Tibial nerve (tissue), 4 donors: ENCODE measurements at places on chromosomes 11 and 22. TPM values are rescaled to one million over a fixed set of nuclear protein-coding genes. Genes with fewer than 3 reads are reported as not detected.

Gene CHKA
- total RNA-seq = 83.9 TPM

Gene SAA2
- total RNA-seq = not detected

Gene TUT1
- 12.6 TPM for total RNA-seq

Gene TEX54
- total RNA-seq = not detected

Gene TAF1D
- total RNA-seq = 116 TPM

Gene NNMT
- total RNA-seq = 866 TPM

DNA sequence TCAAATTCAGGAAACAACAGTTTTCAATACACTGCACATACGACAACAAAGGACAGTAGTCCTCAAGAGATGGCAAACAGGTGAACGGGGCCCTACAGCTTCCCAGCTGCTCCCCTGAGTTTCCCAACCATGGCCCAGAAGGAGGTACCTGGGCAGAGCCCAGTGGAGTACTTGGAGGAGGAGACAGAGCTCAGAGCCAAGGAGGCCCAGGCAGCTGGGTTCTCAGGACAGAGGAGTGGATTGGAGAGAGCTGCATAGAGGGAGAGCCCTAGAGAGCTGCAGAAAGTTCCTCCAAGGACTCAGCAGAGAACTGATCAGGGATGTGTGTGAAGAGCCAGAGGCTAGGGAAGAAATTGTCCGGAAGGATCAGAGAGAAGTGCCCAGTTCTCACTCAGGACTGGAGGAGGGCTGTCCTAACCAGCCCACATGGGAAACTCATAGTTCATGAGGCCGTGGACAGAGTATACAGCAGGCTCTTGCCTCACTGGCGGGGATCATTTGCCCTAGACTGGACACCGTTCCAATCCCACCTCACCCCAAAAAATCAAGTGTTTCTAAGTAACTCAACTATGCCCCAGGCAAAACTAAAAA is 7.6 kb upstream of the ASCL2 start:
- H3K4me1 ChIP-seq = no peaks in the 10 kb centered on the region
- DNase-seq = no peak
- no peaks in the 10 kb centered on the region for H3K36me3 ChIP-seq
- H3K27me3 ChIP-seq = no peaks in the 10 kb centered on the region
- no peak overlapping the region for H3K4me3 ChIP-seq

GRCh38 chr11:120305286-120305685 is 19.8 kb upstream of the TLCD5 start:
- H3K27ac ChIP-seq = no peak overlapping the region
- H3K4me1 ChIP-seq = peaks cover 15% of the 10 kb centered on the region
- no peaks in the 10 kb centered on the region for H3K36me3 ChIP-seq
- no peak overlapping the region for H3K4me3 ChIP-seq
- no peak for DNase-seq

DNA sequence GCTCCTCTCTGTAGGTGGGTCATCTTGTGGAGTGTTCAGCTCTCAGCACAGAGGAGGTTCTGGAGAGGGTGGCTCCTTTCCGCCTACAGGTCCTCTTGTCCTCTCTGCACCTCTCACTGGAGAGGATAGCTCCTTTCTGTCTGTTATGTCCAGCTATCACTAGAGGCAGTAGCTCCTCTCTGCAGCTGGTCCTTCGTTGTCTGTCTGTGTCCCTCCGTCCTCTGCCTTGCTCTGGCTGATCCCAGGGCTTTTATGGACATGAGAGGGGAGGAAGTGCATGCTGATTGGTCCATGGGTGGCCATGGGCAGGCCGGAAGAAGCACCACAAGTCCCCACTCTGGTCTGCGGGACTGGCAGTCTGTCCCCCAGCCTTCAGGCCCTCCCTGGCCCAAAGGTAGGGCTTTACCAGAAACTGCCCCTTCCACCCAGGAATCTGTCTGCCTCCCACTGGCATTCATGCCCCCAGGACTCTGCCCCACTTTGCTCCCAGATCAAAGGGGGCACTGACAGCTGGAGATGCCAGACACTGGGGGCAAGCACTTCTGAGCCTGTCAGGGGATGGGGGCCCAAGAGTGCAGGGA is 38.6 kb upstream of the CALCB start:
- H3K27me3 ChIP-seq = peaks cover 3% of the 10 kb centered on the region
- no peaks in the 10 kb centered on the region for H3K36me3 ChIP-seq
- H3K4me3 ChIP-seq = no peak overlapping the region
- H3K27ac ChIP-seq = no peak overlapping the region
- H3K4me1 ChIP-seq = no peaks in the 10 kb centered on the region

- H3K4me3 ChIP-seq = no peak overlapping the region
- no peak overlapping the region for H3K27ac ChIP-seq
- no peaks in the 10 kb centered on the region for H3K36me3 ChIP-seq
- H3K4me1 ChIP-seq = no peaks in the 10 kb centered on the region
Observed at GRCh38 chr11:110890995-110891394, 178.8 kb upstream of the ARHGAP20 start.

GRCh38 chr11:9616858-9617257 is 43.4 kb downstream of the WEE1 start:
- no peaks in the 10 kb centered on the region for H3K4me1 ChIP-seq
- no peak overlapping the region for H3K4me3 ChIP-seq
- no peak for DNase-seq
- no peaks in the 10 kb centered on the region for H3K36me3 ChIP-seq
